ENCODE measurements at places on chromosomes 13 and 19. TPM values are rescaled to one million over a fixed set of nuclear protein-coding genes. Genes with fewer than 3 reads are reported as not detected.

The VSTM1 gene
- not detected for total RNA-seq

The TTYH1 gene
- total RNA-seq = not detected

The SIAH3 gene
- total RNA-seq = 0.16 TPM

The PABPC3 gene
- total RNA-seq = 0.33 TPM

The PRKCG gene
- under 0.01 TPM for total RNA-seq

The KIR2DL1 gene
- total RNA-seq = not detected

The ITGBL1 gene
- total RNA-seq = 1.5 TPM

The SSC5D gene
- 34.0 TPM for total RNA-seq

The FAM124A gene
- 0.33 TPM for total RNA-seq

The NKPD1 gene
- total RNA-seq = under 0.01 TPM
